RCC 7860 (cell line): ENCODE measurements at places on chromosomes 3 and 15.

DNA sequence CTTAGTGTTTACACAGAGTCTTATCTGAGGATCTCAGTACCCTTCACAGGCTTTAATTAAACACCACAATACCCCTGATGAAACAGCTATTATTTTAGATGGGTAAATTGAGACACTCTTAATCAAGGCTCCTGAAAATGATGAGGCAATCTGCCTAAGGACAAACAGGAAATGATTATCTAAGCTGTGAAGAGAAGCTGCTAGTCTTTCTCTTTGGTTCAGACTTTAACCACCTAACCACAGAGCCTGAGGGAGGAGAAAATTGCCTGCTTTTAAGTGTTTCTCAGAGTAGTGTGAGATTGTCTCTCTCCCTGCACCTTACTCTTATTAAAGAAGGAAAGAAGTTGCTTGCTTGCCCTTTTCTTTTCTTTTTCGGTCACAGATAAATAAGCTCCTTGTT, 364.3 kb upstream of the ADAMTS9 start:
- DNase-seq: no peak

- DNase-seq: no peak
Measured at GRCh38 chr3:41195946-41196345, 3.4 kb upstream of the CTNNB1 start.

- no peak for DNase-seq
Measured at GRCh38 chr15:74136814-74137536, 6.6 kb downstream of the ISLR2 start.

GRCh38 chr15:75058127-75058905, 34.9 kb downstream of the PPCDC start:
- no peak for DNase-seq

- peak; percentile 56 for DNase-seq
Measured at GRCh38 chr3:172106989-172107388, 67.6 kb downstream of the FNDC3B start.
